Stimulated activated CD4-positive, alpha-beta T cell treated with anti-CD3 and anti-CD28 coated beads, Interleukin-1b, Interleukin-23, amount 100 ng/mL, for 48 hours (primary cell): ENCODE measurements at places on chromosomes 16 and 17.
A peak's percentile ranks its signal among the peaks of the same experiment; 100 is the strongest.

DNA sequence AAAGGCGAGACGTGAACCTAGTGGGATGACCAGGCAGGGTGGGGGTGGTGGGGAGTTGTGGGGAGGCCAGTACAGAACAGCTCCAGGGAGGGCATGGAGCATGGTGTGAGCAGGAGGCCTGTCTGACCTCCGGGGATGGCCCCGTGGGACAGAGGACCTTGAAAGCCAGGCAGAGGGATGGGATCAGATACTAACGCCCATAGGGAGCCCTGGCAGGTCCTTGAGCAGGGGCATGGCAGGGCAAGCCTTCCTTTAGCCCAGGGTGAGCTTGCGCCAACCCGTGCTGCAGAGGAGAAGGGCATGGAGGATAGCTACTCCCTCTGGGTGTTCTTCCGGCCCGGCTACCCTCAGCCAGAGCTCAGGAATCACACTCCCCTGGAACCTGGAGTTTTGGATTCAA lies 35.3 kb downstream of the TMEM235 start:
- no peak for DNase-seq

- DNase-seq = no peak
Observed at GRCh38 chr16:10945065-10945787, 862 bp downstream of the CLEC16A start.

- peak; percentile 44 for DNase-seq
Observed at GRCh38 chr17:1908699-1909309, 79.0 kb downstream of the RPA1 start.

GRCh38 chr17:15915961-15916360 lies 29.0 kb upstream of the ADORA2B start:
- DNase-seq = no peak

DNA sequence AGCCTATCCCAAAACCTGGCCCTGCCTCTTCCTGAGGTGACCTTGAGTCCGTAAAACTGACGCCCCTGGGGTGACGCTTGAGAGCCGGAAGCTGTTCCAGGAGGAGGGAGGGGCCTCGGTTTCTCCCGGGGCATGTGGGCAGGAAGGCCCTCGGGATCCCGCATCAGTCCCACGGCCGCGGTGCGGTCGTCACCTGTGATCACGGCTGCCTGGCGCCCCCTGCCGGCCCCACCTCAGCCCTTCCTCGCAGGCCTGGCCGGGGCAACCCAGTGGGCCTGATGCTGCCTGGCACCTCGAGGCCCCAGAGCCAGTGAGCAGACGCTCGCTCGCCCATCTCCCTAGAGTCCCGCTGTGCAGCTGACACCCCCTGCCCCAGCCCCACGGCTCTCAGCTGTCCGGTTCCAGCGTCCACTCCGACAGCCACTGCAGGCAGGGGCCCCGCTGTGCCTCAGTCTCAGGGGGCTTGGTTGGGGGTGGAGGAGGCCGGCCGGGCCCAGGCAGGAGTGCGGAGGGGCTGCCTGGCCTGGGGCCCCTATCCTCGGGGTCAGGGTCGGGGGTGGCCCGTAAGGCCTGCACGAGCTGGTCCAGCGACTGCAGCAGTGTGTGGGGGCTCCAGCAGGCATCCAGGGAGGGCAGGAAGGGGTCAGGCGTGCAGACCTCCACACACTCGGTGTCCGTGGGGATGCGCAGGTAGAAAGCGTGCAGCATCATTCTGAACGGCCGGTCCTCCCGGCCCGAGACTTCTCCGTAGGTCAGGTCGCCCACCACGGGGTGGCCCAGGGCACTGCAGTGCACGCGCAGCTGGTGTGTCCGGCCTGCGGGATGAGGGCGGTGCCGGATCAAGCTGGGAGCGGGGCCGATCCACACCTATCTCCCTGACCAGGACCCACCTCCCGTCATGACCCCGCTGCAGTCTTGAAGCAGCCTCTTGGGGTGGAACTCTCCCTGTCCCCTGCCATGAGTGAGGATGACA lies 2.3 kb downstream of the RPUSD1 start:
- peak; percentile 76 for DNase-seq
